Stomach (tissue), 19 donors: ENCODE measurements at places on chromosomes 1 and 21.

GRCh38 chr1:66282343-66282852, 251.6 kb upstream of the SGIP1 start:
- DNase-seq, result peak; percentile 66

- DNase-seq, result no peak
Observed at GRCh38 chr1:227365473-227366431, 47.5 kb upstream of the CDC42BPA start.

DNA sequence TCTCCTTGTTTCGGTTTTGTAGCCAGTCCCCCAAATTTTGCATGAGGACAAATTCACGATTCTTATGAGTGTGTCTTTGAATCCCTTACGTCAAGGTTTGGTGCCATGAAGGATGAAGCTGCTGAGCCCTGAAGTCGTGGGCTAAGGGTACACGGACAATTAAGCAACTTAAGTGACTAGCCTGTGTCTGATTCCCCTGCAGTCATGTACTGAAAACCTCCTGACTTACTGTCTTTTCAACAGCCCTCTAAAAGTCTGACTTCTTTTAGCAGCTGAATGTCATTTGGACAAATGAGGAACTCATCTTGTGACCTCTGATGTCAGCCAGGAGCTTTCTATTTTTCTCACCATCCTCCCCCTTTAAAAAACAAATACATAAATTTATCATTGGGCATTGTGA, 27.1 kb upstream of the C1orf105 start:
- DNase-seq, result no peak

- no peak for DNase-seq
Observed at GRCh38 chr1:203799157-203799556, 3.7 kb downstream of the ZBED6 start.

GRCh38 chr1:55078470-55078869, 39.1 kb downstream of the PCSK9 start:
- no peak for DNase-seq

GRCh38 chr1:37919277-37919676, 27.6 kb downstream of the INPP5B start:
- no peak for DNase-seq

DNA sequence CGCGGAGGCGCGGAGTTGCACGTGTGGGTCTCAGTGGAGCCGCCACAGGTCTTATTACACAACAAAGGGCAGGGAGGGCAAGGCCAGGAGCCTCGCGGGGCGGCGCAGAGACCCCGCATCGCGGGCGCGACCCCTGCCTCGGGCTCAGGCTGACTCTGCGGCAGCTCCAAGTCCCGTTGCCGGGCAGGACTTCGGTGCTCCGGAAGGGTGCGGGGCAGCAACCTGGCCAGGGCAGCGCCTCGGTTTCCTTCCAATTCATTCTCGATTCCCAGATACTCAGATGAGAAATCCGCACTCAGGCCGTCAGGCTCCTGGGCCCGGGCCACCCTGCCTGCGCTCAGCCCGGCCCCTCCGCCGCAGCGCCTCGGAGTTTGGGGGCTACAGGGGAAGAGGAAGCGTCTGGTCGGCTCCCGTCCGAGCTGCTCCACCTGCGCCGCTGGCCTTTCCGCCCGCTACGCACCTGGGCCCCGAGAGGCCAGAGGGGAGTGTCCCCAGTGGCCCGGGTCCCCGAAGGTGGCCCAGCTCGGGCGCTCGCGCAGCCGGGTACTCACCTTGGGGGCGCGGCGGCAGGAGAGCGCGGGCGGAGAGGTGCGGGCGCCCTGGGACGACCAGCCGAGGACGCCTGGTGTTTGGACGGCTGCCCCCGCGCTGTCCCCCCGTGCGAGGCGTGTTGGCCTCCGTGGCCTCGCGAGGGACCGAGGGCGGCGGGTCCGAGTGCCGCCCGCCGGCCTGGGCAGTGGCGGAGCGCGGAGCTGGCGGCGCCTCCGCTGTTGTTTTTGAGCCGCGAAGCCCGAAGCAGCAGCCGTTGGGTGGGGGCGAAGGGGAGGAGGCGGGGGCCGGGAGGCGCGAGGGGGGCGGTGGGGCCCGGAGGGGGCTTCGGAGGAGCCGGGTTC, 1.1 kb upstream of the PRDM16 start:
- DNase-seq, result no peak

- DNase-seq, result no peak
Observed at GRCh38 chr1:211833174-211833820, 2.7 kb upstream of the LPGAT1 start.

DNA sequence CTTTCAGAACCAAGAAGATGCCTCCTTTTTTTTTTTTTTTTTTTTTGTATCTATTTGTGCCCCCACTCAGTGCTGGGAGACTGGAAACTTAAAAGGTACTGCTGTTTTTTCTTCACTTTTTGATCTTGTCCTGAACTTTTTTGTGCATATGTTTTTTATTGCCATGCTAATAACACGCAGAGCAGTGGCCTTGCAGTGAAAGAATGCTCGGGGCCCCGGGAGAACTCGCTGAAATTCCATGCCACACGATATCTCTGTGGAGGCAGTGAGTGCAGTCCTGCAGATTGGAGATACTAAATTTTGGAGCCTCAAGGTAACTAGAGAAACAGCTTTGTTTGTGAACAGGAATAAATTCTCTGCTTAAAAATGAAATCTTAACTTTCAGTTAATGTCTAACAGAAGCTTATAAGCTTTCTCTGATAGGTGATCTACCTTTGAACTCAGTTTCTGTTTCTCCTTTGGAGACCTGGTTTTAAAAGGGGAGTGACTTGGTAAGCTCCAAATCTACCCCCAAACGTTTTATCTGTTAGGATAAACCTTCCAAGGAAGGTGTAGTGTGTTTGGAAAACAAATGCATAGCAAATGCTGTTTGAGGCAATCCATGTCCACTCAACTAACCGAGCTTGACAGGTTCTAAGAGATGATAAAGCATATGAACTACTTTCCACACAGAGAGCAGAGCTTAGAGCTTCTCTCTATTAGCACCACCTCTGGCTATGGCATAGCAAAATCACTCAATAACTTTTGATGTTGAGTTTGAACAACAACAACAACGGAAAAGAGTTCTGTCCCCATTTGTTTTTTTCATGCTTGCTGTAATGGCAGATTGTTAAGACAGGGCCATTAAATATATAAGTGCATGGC, 113.7 kb upstream of the PLXNA2 start:
- DNase-seq, result no peak

- no peak for DNase-seq
Observed at GRCh38 chr1:107262467-107263286, 121.8 kb downstream of the NTNG1 start.

DNA sequence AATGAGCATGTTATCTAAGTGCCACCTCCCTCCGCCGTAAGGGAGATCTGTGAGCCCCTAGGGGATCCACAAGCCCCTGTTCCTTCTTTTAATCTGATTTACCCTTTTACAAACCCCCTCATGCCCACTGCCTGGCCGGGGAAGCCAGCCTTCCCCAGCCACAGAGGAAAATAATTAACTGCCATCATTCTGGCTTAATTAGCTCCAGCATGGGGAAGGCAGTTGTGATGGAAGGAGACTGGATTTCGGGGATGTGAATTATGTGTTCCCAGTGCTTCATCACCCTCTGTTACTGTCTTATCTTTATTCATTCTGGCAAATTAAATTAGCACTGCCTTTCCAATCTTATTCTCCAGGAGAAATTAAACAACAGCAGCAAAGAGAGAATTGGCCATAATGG, 135.8 kb downstream of the PTPRU start:
- no peak for DNase-seq

DNA sequence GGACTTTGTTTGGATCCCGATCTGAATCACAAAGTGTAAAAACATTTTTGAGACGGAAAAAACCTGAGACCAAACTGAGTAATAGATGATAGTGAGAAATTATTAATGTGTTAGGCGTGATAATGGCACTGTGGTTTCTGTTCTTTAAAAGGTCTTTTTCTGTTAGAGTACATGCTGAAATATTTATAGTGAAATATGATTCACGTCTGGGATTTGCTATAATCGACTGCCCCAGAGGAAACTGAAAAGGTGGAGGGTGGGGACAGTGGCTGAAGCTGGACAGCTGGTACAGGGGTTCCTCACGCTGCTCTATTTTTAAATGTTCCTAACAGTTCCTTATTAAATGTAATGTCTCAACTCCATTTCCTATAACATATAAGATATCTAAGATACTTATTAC, 11.2 kb downstream of the URB1 start:
- DNase-seq, result no peak

DNA sequence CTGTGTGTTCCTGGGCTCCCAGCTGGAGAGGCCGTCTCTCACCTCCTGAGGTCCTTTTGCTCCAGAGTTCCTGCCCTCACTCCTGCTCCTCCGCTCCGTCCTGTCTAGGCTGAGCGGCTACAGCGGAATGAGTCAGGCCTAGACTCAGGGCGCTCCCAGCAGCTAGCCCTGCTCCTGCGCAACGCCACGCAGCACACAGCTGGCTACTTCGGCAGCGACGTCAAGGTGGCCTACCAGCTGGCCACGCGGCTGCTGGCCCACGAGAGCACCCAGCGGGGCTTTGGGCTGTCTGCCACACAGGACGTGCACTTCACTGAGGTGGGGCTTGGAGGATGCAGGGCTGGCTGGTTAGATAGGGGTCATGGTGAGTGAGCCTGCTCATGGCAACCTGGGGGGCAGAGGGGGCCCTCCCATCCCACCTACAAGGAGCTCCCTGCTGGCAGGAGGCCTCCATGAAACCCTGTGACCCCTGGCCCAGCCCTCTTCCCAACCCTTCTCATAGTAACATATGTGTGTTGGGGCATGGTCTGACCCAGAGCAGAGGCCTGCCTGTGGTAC, 15.1 kb downstream of the PSRC1 start:
- no peak for DNase-seq

DNA sequence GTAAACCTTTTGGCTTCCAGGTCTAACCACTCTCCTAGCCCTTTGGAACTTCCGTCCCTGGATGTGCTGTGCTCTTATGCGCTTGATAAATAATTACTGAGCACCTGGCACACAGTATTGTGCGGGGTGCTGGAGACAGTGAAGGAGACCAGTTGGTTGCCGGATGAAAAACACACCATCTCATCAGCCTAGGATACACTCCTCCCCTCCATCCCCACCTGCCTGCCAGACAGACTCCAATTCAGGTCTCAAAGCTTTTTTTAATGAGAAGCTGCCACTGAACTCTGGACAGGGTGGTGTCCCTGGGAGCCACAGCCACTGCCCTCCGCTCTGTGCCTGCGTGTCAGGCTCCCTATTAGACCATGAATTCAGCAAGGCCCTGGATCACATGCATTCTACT, 9.2 kb downstream of the GNB1 start:
- no peak for DNase-seq

DNA sequence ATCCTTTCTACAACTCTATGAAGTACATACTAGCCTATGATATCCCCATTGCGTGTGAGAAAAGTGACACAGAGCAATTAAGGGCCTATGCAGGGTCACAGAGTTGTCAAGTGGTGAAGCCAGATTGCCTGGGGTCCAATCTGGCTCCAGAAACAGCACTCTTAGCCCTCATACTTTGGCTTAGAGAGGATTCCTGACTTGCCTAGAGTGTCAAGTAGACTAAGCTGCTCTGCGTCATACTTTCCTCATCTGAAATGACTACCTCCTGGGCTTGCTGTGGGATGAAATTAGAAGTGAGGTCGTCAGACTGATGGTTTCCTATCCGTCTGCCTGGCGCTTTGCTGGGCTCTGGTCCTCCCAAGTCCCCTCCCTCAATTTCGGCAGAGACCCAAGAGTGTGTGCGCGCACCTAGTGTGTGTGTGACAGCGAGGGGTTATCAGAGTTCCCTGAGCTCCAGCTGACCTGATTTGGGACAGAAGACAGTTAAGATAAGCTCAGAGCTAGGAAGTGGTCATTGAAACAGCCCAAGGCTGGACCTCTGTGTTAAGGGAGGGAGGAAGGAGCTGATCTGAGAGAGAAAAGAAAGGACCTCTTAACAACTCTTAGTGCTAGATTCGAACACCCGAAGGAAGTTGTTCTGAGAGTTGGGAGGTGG, 5.4 kb upstream of the NUAK2 start:
- DNase-seq, result no peak

GRCh38 chr1:30923597-30923996, 15.0 kb upstream of the SDC3 start:
- DNase-seq, result no peak

GRCh38 chr1:121443001-121443540, 258.3 kb downstream of the SRGAP2C start:
- no peak for DNase-seq
